ENCODE measurements at places on chromosomes 3 and 15.

- no peak for DNase-seq
These were observed 240.7 kb downstream of the LPP start for GRCh38 chr3:188394623-188395022.

- no peak for DNase-seq
These were observed 164.0 kb downstream of the CHST2 start for GRCh38 chr3:143283432-143284128.

- no peak for DNase-seq
These were observed 229.3 kb upstream of the MCTP2 start for GRCh38 chr15:94002041-94002440.

DNA sequence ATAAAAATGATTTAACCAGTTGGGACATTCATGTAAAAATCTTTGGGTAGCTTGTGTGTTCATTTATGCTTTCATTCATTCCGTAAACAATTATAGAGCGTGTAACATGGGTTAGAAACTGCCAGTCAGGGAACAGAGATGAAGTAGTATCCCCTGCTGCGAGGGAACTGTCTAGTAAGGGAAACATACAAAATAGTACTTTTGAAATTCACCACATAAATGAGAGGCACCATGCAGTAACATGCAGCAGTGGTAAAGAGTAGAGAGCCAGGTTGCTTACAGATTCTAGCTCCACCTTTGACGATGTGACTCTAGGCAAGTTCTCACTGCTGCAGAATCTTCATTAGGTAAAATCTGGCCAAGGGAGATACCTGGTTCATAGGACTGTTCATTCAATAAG lies 938 bp downstream of the DZIP3 start:
- DNase-seq: no peak

DNA sequence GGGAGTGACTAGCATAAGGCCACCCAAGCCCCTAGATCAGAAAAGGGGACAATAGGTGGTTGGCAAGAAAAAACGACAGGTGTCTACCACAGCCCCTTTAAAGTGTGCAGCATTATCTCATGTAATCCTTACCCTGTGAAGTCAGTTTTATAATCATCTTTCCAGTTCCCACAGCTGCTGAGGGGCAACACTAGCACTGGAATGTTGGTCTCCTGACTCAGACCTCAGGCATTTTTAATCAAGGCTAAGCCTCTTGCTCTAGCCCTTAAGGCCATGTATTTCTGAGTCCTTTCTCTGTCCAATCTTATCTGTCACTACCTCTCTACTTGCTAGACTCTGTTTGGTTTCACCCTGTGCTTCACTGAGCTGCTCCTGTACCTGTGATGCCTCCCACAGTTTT lies 171.7 kb downstream of the TLE3 start:
- DNase-seq: no peak

- no peak for DNase-seq
These were observed 456.3 kb upstream of the KCNMB2 start for GRCh38 chr3:178079966-178080365.

GRCh38 chr3:56904552-56905215 lies 102.9 kb upstream of the ARHGEF3 start:
- DNase-seq: no peak

DNA sequence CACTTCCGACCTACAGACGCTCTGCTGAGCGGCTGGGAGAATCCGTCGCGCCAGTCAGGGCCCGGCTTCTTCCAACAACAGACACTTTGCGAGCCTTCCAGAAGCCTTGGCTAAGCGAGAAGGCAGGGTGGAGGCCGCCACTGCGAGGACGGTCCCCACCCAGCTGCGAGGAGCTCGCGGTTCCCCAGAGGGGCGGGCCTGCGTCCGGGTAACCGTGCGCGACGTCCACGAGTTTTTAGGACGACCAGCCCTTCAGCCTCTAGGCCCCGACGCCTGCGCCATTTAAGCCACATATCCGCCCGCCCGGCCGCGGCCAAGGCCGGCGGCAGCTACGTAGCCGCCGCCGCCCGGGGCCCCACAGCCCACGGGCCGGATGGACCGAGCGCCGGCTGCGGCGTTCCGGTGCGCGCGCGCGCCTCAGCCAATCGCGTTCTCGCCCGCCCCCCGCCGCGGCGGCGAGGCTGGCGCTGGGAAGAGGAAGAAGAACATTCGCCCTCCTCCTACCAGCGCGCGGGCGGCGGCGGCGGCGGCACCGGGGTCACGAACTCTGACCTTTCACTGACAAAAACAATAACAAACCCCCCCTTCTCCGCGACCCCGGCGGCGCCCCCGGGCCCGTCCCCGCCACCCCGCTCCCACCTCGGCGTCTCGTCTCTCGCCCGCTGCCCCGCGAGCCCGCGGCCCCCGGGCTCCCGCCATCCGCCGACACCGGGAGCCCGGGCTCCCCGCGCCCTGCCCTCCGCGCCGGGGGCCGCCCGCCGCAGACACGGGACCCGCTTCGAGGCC lies at the start of gene NR2C2:
Gene NR2C2 (plus strand): TSS at position 484 of the 786 bp plus-strand sequence. CDS start 56,332 bp downstream, outside the sequence.
- DNase-seq: peak; percentile 59

DNA sequence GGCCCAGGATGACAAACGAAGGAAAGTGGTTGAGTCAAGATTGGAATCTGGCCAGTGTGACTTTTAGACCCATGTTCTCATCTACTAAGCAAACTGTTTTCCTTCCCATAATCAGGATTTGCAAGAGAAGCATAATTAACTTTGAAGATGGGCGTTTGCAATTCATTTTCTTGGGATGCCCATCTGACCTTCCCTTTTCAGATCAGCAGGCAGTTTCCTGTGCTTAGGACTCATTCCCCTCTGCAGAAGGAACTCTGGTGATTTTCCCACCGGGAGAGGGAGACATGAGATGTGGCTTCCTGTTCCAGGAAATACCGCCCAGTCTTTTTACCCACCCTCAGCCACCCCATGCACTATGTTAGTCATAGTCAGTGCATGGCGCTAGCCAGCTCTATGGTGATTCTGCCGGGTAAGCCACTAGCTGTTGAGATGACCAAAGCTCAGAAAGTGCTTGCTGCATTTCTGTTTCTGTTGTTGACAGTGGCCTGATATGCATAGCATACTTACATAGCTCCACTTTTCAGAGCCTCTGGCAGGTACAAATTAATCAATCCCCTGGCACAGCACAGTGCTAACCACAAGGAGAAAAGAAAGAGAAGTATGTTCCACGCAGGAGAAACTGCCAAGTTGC lies 129.4 kb downstream of the VGLL4 start:
- peak; percentile 84 for DNase-seq

- no peak for DNase-seq
These were observed 292 bp downstream of the USP4 start for GRCh38 chr3:49339581-49339940.

GRCh38 chr3:57221883-57222282 lies 5.6 kb upstream of the APPL1 start:
- no peak for DNase-seq

DNA sequence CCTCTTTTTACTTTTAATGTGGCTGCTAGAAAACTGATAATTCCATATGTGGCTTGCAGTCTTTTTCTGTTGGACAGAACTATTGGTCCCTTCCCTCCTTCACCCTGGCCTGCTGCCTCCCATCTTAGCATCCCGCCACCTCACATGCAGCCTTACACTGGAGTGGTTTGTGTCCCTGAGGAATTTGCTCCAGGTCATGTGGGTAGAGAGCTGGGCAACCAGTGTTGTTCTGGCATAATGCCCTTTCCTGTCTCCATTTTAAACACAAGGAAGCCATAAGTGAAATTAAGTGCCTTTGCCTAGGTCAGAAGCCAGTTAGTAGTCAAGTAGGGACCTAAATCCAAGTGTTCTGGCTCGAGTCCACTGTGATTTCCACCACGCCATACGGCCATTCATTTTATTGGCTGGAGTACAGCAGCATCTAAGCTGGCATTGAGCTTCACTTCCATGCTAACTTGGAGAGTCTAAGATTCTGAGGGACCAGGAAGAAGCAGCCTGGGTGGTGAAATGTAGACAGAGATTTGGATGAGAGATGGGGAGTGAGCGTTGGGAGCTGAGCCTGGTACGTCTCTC lies 46.0 kb upstream of the PLXNA1 start:
- DNase-seq: no peak

GRCh38 chr3:16452261-16452660 lies 61.2 kb downstream of the RFTN1 start:
- no peak for DNase-seq

Data from amniotic stem cell (primary cell).